ENCODE measurements at places on chromosomes 16 and 17.

- no peaks in the 10 kb centered on the region for H3K4me1 ChIP-seq
- peaks cover 5% of the 10 kb centered on the region for H3K27me3 ChIP-seq
- no peak overlapping the region for H3K4me3 ChIP-seq
- no peaks in the 10 kb centered on the region for H3K36me3 ChIP-seq
Observed at GRCh38 chr16:9365370-9365728, 273.9 kb downstream of the HAPSTR1 start.

GRCh38 chr17:7717756-7718350 lies 309 bp downstream of the DNAH2 start:
- peaks cover 15% of the 10 kb centered on the region for H3K4me1 ChIP-seq
- H3K27ac ChIP-seq = no peak overlapping the region
- peaks cover 6% of the 10 kb centered on the region for H3K36me3 ChIP-seq
- no peak for DNase-seq
- peak overlapping the region; percentile 68 for H3K4me3 ChIP-seq

- H3K4me3 ChIP-seq = no peak overlapping the region
- H3K27me3 ChIP-seq = no peaks in the 10 kb centered on the region
- H3K27ac ChIP-seq = peak overlapping the region; percentile 92
- peaks cover 88% of the 10 kb centered on the region for H3K36me3 ChIP-seq
- no peaks in the 10 kb centered on the region for H3K4me1 ChIP-seq
- DNase-seq = no peak
Observed at GRCh38 chr17:21301593-21302550, 17.4 kb downstream of the MAP2K3 start.

DNA sequence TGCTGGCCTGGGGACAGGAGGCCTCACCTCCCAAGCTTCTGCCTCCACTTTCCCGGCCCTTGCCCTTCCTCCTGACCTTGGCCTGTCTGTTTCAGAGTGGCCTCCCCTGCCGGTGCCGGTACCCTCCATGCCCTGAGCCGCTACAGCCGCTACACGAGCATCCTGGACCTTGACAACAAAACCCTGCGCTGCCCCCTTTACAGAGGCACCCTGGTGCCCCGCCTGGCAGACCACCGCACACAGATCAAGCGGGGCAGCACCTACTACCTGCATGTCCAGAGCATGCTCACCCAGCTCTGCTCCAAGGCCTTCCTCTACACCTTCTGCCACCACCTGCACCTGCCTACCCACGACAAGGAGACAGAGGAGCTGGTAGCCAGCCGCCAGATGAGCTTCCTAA lies 7.4 kb downstream of the SMCR8 start:
- DNase-seq = no peak
- H3K4me1 ChIP-seq = peaks cover 39% of the 10 kb centered on the region
- no peak overlapping the region for H3K27ac ChIP-seq

DNA sequence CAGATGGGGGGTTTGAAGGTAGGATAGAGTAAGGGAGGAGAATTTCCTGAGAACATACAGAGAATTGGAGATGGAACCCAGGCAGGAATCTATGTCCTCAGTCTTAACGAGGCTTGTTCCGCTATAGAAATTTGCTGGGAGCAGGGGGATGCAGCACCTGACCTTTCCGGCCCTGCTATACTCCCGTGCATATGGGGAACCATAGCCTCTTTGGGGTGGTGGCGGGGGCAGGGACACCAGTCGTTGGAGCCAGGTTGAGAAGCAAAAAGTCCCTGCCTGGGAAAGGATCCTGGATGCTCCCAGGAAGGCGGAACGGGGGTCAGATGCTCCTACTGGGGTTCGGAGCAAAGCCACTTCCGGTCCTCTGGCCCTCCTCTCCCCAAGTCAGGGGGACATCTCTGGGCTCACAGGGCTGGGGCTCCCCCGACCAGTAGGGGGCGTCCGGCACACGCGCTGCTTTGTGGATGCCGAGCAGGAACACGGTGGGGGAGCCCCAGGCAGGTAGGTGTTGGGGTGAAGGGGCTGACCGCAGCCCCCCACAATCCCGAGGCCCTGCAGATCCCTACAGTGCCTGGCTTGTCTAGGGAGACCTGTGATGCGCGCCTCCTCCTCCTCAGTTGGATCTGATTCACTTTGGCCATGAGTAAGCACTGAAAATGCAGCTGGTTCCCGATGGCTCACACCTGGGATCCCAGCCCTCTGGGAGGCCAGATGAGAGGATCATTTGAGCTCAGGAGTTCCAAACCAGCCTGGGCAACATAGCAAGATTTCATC lies 15.5 kb upstream of the TFAP4 start:
- H3K27ac ChIP-seq = no peak overlapping the region
- DNase-seq = peak; percentile 83
- H3K27me3 ChIP-seq = peaks cover 32% of the 10 kb centered on the region
- peaks cover 5% of the 10 kb centered on the region for H3K4me1 ChIP-seq
- H3K36me3 ChIP-seq = peaks cover 4% of the 10 kb centered on the region

DNA sequence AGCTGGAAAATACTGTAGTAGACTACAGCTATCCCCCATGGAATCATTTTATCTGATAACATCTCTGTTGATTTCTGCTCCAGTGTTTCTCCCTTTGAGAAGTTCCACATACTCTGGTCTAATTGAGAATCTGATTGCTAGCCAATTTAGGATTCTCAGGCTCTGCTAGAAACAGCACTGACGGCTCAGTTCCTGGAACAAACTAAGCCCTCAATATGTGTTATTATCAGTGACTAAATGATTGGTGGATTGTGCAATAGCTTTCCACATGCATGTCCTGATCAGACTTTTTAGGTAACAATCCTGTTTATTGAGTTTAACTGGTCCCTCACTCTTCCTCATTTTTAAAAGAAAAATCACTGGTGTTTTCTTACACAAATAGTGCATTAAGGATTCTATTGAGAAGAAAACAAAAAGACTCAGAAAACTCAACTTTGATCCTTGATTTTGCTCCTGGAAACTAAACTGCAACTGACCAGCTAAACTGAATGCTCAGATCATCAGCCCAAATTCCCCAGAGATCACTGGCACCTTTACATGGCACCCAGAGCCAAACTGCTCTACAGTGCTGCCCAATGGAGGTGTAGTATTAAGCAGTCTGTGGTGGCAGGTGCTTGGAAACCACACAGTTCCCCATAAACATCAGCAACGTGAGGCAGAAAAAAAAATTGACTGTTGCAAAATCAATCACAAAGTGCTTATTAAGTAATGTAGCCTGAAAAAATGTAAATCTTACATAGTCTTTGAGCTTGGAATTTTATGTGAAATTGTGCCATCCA lies 423.7 kb downstream of the TOX3 start:
- H3K4me3 ChIP-seq = no peak overlapping the region
- H3K4me1 ChIP-seq = no peaks in the 10 kb centered on the region
- no peak overlapping the region for H3K27ac ChIP-seq
- no peak for DNase-seq
- H3K27me3 ChIP-seq = no peaks in the 10 kb centered on the region

DNA sequence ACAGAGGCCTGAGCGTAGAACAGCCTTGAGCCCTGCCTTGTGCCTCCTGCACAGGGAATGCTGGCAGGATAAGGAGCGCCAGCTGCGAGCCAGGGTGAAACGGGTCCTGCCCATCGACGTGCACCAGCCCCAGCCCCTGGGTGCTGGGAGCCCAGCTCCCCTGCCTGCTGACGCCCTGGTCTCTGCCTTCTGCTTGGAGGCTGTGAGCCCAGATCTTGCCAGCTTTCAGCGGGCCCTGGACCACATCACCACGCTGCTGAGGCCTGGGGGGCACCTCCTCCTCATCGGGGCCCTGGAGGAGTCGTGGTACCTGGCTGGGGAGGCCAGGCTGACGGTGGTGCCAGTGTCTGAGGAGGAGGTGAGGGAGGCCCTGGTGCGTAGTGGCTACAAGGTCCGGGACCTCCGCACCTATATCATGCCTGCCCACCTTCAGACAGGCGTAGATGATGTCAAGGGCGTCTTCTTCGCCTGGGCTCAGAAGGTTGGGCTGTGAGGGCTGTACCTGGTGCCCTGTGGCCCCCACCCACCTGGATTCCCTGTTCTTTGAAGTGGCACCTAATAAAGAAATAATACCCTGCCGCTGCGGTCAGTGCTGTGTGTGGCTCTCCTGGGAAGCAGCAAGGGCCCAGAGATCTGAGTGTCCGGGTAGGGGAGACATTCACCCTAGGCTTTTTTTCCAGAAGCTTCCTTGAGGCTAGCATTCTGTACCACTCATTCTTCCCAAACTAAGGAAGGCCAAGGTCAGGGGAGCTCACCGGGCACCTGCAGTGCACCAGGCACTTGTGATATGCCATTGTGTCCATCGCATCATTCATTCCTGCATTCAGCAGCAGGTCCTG lies 1.9 kb downstream of the PNMT start:
- H3K27me3 ChIP-seq = peaks cover 44% of the 10 kb centered on the region
- no peak overlapping the region for H3K27ac ChIP-seq
- no peak for DNase-seq
- H3K36me3 ChIP-seq = peaks cover 3% of the 10 kb centered on the region

- DNase-seq = no peak
- H3K4me3 ChIP-seq = no peak overlapping the region
- H3K27me3 ChIP-seq = no peaks in the 10 kb centered on the region
- no peaks in the 10 kb centered on the region for H3K4me1 ChIP-seq
- H3K36me3 ChIP-seq = no peaks in the 10 kb centered on the region
Observed at GRCh38 chr16:8243981-8244380, 346.3 kb downstream of the TMEM114 start.

DNA sequence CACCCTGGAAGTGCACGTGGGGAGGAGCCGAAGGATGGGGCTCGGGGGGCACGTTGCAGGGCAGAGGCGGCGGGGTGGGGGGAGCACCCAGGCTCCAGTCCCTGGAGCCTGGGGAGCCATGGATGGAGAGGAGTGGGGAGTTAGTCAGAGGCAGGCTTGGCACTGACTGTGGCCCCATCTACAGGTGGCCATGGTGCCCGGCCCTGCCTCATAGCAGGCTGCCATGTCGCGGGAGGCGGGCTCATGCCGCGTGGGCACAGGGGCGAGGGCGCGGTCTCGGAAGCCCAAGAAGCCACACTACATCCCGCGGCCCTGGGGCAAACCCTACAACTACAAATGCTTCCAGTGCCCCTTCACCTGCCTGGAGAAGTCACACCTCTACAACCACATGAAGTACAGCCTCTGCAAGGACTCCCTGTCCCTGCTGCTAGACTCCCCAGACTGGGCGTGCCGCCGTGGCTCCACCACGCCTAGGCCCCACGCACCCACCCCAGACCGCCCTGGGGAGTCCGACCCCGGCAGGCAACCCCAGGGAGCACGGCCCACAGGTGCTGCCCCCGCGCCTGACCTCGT lies 3.0 kb downstream of the PRR35 start:
- H3K27ac ChIP-seq = no peak overlapping the region
- H3K4me3 ChIP-seq = no peak overlapping the region
- H3K36me3 ChIP-seq = no peaks in the 10 kb centered on the region
- no peak for DNase-seq

- H3K4me1 ChIP-seq = peaks cover 14% of the 10 kb centered on the region
- no peak overlapping the region for H3K4me3 ChIP-seq
Observed at GRCh38 chr16:86565644-86566511, 751 bp upstream of the FOXC2 start.

- H3K27me3 ChIP-seq = no peaks in the 10 kb centered on the region
- no peak overlapping the region for H3K4me3 ChIP-seq
- peaks cover 25% of the 10 kb centered on the region for H3K4me1 ChIP-seq
- peak overlapping the region; percentile 89 for H3K27ac ChIP-seq
- peaks cover 9% of the 10 kb centered on the region for H3K36me3 ChIP-seq
Observed at GRCh38 chr17:57666201-57666870, 78.8 kb downstream of the CCDC182 start.

DNA sequence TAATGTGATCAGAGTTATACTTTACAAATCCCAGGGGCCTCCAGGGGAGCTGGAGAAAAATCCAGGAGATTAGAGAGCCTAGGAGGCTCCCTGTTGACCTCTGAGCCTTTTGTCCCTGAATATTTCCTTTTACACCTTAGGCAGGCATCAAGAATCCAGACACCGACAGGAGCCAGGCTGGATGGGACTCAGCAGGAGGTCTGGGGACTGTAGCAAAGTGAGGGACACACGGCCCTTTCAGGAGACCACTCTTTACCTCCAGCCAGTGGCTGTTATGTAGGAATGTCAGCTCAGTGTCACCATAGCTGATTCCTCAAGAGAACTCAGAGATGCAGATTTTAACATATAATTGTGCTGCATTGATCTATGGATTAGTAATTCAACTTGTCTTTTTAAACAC lies 198.4 kb downstream of the SHISA9 start:
- no peak for DNase-seq
- H3K36me3 ChIP-seq = no peaks in the 10 kb centered on the region
- no peaks in the 10 kb centered on the region for H3K27me3 ChIP-seq
- no peak overlapping the region for H3K4me3 ChIP-seq
- no peak overlapping the region for H3K27ac ChIP-seq

GRCh38 chr17:74987418-74987908 lies at the start of gene CDR2L:
CDR2L (plus strand) TSS chr17:74987632; CDS start chr17:74988044, 412 bp downstream.
- H3K4me3 ChIP-seq = peak within 1 kb of the TSS; percentile 89
- H3K27me3 ChIP-seq = peaks cover 8% of the 10 kb centered on the region
- peak; percentile 88 for DNase-seq
- H3K36me3 ChIP-seq = no peaks in the 10 kb centered on the region

- DNase-seq = no peak
- H3K27ac ChIP-seq = no peak overlapping the region
- no peaks in the 10 kb centered on the region for H3K27me3 ChIP-seq
- H3K4me1 ChIP-seq = no peaks in the 10 kb centered on the region
- no peak overlapping the region for H3K4me3 ChIP-seq
Observed at GRCh38 chr16:53619235-53619634, 84.4 kb downstream of the RPGRIP1L start.

- no peak overlapping the region for H3K4me3 ChIP-seq
- no peak overlapping the region for H3K27ac ChIP-seq
- no peaks in the 10 kb centered on the region for H3K36me3 ChIP-seq
- H3K4me1 ChIP-seq = no peaks in the 10 kb centered on the region
Observed at GRCh38 chr17:49978501-49978900, 9.5 kb downstream of the DLX4 start.

DNA sequence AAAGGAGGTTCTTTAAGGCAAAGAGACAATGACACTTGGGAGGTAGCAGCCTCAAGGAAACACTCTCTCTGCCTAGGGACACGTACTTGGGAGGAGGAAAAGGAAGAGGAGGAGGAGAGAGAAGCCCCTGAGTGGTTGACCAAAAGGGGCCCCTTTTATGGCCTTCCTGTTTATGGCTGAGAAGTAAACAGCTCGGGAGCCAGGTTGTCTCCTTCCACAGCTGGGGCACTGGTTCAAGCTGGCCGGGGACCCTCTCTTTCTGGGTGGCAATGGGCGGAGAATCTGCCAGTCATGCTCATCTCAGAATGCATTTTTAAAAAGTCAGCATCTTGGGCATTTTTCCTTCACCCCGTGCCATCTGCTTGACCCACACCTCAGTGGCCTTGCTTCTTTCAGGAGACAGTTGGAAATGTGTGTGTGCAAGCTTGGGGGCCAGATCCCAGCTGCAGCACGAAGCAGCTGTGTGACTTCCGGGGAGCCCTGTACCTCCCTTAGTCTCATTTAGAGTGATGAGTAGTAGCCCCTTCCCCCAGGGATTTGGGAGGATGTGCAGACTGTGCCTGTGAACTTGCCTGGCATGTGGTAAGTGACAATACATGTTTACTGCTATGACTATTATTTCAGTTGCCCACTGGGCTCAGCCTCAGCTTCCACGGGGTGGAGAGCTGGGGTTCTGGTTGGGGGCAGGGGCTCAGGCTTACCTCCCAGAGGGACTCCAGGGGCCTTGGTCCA lies 33.8 kb upstream of the SALL1 start:
- DNase-seq = no peak
- peaks cover 5% of the 10 kb centered on the region for H3K27me3 ChIP-seq
- no peaks in the 10 kb centered on the region for H3K36me3 ChIP-seq
- no peak overlapping the region for H3K4me3 ChIP-seq
- H3K4me1 ChIP-seq = no peaks in the 10 kb centered on the region

Data from effector memory CD8-positive, alpha-beta T cell (primary cell).